ENCODE measurements at places on chromosomes 1 and 21.

DNA sequence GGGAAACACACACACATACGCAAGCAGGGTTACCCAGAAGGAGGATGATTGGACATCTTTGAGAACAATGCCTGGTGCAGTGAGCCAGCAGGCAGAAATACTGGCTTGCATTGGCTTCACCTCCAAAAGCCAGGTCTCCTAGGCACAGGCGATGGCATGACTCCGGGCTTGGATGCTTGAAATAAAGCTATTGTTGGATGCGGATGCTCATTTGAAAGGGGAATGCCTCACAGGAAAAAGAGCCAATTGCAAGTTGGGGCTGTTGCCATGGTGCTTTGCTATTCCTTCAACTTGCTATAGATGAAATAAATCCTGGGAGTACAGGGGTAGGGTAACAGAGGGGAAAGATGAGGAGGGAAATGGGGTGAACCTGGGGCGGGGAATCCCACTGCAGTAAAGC is 180.7 kb upstream of the SGIP1 start:
- DNase-seq = no peak

DNA sequence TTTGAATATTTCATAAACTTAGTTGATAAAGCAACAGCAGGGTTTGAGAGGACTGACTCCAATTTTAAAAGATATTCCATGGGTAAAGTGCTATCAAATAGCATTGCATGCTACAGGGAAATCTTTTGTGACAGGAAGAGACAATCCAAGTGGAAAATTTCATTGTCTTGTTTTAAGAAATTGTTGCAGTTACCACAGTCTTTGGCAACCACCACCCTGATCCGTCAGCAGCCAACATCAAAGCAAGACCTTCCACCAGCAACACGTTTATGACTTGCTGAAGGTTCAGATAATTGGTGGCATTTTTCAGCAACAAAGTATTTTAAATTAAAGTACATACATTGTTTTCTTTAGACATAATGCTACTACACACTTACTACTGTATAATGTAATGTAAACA is 47.8 kb downstream of the ADGRL4 start:
- no peak for DNase-seq

DNA sequence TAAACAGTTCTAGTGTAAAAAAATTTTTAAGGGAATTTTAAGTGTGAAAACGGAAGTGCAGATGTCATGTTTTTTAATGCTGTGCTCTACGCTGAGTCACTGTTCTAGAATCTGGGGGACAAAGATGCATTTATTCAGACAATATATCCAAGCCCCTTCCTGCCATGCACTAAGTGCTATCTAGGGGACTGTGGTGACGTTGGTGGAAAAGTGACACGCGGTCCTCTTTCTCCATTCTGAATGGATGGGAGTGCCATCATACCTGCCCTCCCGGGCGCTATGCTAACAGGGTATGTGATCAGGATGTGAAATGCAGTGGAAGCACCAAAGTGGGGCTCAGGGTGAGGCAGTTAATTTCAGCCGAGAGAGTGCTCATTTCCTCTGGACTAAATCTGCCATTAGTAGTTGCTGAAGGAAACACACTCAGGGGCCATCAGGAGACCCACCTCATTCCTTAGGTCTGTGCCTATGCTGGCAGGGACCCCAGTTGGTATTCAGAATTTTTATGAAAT is 6.6 kb downstream of the C1orf226 start:
- DNase-seq = no peak

DNA sequence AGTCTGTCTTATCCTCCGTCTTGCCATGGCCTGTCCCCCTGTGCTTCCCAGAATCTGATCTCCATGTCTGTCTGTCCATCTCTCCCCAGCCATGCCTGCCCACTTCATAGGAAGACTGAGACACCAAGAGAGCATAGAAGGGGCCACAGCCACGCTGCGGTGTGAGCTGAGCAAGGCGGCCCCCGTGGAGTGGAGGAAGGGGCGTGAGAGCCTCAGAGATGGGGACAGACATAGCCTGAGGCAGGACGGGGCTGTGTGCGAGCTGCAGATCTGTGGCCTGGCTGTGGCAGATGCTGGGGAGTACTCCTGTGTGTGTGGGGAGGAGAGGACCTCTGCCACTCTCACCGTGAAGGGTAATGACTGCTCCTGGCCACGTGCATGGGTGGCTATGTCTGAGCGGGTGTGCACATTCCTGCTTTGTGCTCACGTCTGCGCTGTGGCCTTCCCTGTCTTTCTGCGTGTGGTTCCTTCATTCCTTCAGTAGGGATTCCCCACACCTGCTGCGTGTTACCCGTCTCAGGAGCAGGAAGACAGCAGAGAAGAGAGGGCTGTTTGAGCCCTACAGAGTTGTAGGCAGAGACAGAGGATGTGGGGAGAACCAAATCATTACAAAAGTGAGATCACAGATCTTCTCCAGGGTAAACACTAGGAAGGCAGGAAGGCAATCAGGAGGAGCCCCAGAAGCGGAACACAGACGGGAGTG is 80.8 kb downstream of the OBSCN start:
- DNase-seq = no peak

GRCh38 chr21:38945545-38946245 is 140.0 kb downstream of the ETS2 start:
- no peak for DNase-seq

DNA sequence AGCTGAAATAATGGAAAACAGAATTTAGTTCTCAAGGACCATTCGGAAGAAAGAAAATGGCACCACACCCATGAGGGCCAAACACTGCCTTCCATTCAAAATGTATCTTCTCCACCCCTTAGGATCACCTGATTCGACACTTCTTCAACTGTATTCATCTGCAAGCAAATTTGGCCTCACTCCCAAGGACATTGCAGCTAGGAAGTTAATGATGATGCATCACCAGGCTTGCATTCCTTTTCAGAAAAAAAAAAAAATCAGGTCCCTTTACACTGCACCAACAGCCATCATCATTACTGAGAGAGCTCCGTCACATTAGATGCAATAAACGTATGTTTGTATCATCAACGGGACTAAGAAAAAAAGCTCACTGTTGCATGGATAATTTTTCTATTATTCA is 368.3 kb downstream of the PCP4 start:
- no peak for DNase-seq

DNA sequence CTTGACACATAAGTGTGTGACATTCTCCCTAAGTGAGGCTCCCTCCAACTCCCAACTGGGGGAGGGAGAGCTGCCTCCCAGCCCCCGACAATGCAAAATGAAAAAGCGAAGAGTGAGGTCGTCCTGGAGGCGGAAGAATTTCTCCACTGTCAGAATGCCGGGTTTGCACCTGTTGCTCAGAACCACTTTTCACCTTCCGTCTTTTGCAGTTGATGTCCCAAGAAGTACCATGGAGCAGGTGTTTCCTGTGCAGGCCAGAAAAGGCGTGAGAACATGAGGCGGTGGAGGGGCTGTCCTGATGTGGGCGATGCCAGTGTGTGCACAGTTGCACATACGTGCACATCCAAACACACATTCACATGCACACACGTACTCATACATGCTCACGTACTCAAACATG is 158.6 kb upstream of the AJAP1 start:
- DNase-seq = no peak

DNA sequence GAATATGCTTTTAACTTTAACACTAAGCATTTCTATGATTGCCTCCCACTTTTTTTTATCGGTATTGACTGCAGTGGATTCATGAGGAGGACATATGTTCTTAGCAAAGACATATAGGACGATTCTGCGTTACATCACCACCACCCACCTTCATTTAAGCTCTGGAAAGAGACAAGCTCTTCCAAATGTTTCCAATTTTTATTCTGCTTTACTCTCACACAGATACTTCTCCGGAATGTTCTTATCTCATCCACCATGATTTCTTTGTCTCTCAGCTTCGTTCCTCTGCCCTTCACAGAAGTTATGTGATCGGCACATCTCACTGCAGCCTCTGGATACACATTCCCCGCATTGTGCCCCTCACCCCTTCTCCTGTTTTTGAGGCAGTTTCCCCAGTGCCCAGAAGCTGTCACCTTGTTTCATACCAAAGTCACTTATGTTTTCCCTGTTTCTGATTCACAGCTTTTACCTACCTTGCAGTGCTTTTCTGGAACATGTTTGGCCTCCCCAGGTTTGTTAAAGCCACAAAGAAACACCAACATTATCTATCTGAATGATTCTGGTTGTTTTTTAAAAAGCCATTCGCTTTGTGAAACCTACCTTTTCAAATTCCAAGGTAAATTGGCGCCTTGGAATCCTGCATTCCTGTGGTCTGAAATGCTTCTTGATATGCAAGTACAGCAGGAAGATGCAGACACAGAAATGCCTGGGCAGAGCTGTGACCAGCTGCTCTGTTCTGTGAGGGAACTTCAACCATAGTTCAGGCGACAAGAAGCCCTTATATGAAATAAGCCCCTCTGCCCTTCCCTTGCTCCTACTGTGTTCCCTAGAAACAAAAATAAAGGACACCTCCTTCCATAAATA is 1020.2 kb downstream of the TTLL7 start:
- no peak for DNase-seq

- no peak for DNase-seq
Observed at GRCh38 chr1:81802707-81803430, 2.1 kb downstream of the ADGRL2 start.

- no peak for DNase-seq
Observed at GRCh38 chr21:27570306-27570868, 603.5 kb upstream of the ADAMTS5 start.
